ENCODE measurements at places on chromosomes 7 and 10.

DNA sequence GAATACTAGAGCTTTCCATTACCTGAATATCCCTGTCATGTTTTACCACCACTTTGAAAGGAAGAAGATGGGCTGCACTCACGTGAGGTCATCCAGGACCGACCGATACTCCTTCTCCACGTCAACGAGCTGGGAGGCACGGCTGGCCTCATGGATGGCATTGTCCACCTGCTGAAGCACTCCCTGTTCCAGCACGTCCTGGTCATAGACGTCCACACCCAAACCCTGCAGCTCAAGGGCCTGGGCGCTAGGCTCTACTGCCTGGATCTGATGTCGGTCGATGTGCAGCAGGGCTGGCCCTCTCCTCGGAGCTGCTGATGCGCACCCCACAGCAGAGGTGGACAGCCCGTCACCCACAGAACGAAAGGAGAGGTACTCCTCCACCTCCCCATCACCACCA lies 6.5 kb downstream of the ERCC6 start:
- DNase-seq, result no peak

GRCh38 chr10:117255835-117256460 lies 15.0 kb downstream of the SLC18A2 start:
- no peak for DNase-seq

DNA sequence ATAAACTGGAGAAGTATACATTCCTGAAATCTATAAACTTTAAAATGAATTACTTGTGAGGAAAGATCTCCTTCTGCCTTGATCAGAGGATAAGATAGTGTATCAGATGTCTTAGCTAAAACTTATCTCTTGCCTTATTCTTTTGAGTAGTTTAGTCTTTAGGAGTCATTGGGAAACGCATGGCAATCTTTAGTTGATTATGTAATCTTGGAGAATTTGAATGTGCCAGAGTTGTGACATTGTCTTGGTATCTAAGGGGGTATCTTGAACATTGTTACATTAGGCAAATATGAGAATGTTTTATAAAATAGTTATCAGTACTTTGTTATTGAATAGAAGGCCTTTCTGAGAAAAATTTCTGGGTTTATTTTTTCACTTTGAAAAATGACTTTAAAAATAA lies 61.6 kb upstream of the ADRA2A start:
- DNase-seq, result no peak

DNA sequence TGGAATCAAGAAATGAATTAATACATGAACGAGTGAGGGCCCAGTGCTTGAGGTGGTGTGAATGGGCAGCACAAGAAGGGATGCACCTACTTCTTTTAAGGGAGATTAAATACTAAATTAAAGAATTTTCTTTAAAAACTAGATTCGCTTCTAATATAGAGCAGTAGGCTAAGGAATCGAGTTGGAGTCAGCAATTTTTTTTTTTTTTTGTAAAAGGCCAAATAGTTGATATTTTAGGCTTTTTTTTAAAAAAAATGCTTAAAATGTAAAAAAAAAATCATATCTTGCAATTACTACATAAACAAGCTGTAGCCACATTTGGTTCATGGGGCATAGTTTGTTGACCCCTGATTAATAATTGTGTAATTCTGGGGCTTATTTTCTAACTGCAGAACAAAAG lies 31.9 kb downstream of the A1CF start:
- DNase-seq, result no peak

DNA sequence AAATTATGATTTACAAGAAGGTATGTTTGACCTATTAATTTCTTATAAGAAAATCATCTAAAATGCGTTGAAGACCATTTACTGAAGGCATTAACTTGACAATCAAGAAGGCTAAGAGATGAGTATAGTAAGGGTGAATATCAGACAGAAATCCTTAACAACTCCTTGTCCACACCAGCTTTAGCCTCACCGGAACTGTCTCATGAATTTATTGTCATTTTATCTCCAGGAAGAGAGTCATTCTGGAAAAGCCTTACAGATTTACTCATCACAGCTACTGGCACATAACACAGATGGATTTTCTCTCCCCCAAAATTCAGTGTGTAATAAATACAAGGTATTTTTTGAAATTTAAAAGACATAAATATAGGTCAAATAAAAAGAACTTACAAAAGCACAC lies 129.4 kb upstream of the LSM8 start:
- no peak for DNase-seq

GRCh38 chr7:22628112-22628511 lies 98.9 kb upstream of the IL6 start:
- no peak for DNase-seq

- DNase-seq, result peak; percentile 25
These were observed 68.5 kb upstream of the EEPD1 start for GRCh38 chr7:36084485-36085091.

DNA sequence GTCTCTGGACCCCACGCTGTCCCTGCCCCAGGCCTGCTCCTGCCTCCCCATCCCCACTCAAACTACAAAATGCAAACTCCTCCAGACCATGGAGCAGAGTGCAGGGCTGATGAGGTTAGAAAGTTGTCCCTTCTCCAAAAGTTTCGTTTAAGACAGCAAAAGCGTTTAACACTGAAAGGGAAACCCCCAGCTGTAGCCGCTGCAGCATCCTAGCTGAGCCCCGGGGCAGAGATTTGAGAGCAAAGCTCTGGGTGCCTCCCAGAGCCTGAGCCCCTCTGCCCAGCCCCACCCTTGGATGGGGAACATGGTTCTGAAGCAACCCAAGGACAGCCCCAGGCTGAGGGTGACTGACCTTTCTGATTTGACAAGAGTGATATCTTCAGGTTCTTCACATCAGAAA lies 52.8 kb upstream of the ENO4 start:
- DNase-seq, result no peak

DNA sequence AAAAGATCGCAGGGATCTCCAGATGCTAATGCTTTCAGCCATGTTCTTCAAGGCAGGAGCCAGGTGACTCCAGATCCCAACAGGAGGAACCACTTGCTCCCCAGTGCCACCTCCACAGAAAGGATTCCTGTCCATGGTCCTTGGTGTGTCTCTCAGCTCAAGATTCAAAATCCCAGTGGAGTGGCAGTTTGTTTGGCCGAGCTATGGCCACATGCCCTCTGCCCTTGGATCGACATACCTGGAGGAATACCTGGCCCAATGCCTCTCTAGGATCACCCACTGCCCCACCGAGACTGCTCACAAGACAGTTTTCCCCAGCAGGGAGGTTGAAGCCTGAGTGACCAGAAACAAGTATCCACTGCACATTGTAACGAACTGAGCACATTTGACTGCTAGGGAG lies 3.9 kb upstream of the GPRIN2 start:
- no peak for DNase-seq

DNA sequence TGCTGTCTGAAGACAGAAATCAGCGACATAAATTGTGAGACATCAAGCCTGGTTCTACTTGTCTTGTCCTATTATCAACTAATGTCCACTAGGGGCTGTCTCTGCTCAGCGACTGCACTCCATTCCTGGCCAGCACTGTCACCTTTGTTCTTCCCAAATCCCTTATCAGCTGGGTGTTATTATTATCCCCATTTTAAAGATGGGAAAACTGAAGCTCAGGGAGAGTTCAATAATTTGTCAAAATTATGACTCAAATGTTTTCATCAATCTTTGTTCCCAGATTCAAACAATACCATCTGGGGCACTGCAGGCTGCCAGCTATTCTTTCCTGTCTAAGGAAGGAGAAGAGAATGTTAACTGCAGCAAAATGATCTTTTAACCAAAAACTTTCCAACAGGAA lies 431.6 kb upstream of the NFE2L3 start:
- DNase-seq, result no peak

DNA sequence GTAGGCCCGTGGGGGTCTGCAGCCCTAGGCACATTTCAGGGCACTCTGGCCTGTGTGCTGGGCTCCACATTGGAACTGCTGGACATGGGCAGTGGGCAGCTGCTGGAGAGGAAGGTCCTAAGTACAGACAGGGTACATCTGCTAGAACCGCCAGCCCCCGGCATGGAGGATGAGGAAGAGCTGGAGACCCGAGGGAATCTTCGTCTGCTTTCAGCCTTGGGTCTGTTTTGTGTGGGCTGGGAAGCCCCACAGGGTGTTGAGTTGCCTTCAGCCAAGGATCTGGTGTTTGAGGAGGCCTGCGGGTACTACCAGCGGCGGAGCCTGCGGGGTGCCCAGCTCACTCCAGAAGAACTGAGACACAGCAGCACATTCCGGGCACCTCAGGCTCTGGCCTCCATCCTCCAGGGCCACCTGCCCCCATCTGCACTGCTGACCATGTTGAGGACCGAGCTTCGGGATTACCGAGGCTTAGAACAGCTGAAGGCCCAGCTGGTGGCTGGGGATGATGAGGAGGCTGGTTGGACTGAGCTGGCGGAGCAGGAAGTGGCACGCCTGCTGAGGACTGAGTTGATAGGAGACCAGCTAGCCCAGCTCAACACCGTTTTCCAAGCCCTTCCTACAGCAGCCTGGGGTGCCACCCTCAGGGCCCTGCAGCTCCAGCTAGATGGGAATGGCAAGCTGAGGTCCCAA lies 1.4 kb downstream of the HPS6 start:
- DNase-seq, result no peak

- DNase-seq, result no peak
These were observed 176.8 kb downstream of the KIAA1217 start for GRCh38 chr10:24385776-24386175.

DNA sequence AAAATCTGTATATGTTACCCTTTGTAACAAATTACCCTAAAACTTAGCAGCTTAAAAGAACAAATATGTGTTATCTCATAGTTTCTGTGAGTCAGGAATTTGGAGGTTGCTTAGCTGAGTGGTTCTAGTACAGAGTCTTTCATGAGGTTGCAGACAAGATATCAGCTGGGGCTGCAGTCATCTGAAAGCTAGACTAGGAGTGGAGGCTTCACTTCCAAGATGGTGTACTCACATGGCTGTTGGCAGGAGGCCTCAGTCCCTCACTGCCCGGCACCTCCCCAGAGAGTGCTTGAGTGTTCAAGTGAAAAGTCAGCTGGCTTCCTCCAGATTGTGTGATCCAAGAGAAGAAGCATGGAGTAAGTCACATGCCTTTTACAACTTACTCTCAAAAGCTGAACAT lies 16.9 kb upstream of the GGCT start:
- peak; percentile 56 for DNase-seq

- DNase-seq, result no peak
These were observed 763.9 kb downstream of the GRID1 start for GRCh38 chr10:85602713-85603112.

GRCh38 chr7:91435381-91436059 lies 171.3 kb downstream of the FZD1 start:
- DNase-seq, result peak; percentile 44

GRCh38 chr10:27192284-27192683 lies 37.1 kb downstream of the MASTL start:
- peak; percentile 95 for DNase-seq

GRCh38 chr10:97765201-97765600 lies 6.6 kb downstream of the SFRP5 start:
- DNase-seq, result no peak

All from foreskin fibroblast (primary cell).